ENCODE measurements at places on chromosomes 3 and 15. TPM values are rescaled to one million over a fixed set of nuclear protein-coding genes. Genes with fewer than 3 reads are reported as not detected.

The SLC28A2 gene
- not detected for total RNA-seq

The ZIC1 gene
- 14.2 TPM for total RNA-seq

The FAM43A gene
- 31.8 TPM for total RNA-seq

The WNT5A gene
- total RNA-seq = 5.3 TPM

The CRABP1 gene
- 7.7 TPM for total RNA-seq

The RASL12 gene
- total RNA-seq = 107 TPM

The ERC2 gene
- 33.5 TPM for total RNA-seq

The GREM1 gene
- 3.6 TPM for total RNA-seq

Measured in umbilical cord (tissue), 2 donors.